ENCODE measurements at places on chromosomes 12 and 14.

DNA sequence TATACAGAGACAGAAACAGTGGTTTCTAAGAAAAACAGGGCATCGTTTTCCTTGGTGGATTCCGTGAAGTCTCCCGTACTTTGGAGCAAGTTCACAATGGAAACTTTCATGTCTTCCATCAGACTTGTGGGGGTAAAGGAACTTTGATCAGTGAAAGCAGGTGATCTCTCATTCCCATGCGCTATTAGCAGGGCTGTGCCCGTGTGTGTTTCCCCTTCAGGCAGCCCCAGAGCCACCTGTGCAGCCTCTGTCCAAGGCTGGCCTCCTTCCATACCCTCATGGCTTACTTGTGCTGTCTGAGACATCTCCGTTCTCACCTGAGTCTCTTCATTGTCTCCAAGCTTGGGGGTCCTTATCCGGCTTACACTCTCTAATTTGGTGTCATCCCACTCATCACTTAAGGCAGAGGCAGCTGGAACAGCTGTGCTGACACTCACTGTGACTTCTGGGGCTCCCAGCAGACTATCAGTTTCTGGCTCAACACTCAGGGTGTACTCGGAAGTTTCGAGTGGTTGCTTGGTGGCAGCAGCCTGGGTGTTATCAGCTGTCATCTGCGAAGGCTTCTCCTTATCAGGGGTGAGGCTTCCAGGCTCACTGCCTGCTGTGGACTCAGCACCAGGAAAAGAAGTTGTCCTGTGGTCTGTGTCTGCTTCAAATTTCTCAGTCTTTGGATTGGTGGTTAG lies 13.8 kb downstream of the ARMH4 start:
- DNase-seq: no peak

- DNase-seq: no peak
Observed at GRCh38 chr14:84090837-84091236, 1439.1 kb upstream of the FLRT2 start.

DNA sequence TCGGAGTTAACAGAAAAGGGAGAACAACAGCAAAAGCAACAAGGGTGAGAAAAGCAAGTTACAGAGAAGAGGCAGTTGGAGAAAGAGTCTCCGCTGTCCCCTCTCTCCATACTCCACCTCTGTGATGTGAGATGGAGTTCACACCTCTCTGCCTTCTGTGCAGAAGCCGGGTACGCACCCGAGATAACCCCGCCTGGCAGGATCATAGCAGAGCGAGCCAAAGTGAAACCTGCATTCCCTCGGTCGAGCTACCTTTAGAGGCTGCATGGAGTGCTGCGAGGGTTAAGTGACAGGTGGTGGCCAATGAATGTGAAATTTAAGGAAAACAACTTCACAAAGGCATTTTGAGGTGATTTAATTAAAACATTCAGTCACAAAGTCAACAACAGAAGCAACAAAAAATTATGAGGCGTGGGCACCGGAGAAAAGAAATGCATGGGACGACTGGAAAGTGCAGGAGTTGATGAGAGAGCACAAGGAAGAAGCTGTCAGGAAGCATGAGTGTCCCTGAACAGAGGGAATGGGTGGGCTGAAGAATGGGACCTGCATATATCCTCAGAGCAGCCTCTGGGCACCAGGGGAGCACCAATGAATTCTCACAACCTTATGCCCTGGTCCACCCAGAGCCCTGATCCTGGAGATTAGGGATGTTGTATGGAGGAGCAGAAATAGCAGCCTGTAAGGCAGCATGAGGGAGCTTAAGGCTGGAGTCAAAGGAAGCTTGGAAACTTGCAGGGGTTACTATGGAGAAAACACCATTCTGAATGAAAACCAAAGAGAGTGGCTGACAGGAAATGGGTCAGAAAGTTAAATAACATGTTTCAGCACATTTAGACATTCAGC lies 208.3 kb downstream of the EMP1 start:
- no peak for DNase-seq

GRCh38 chr12:27012239-27012981 lies 1.8 kb downstream of the TM7SF3 start:
- no peak for DNase-seq

- no peak for DNase-seq
Observed at GRCh38 chr14:32075672-32076277, 1.3 kb upstream of the ARHGAP5 start.

GRCh38 chr14:44339231-44339630 lies 167.9 kb downstream of the FSCB start:
- DNase-seq: no peak

GRCh38 chr12:25364529-25365339 lies 114.0 kb upstream of the KRAS start:
- no peak for DNase-seq

- DNase-seq: no peak
Observed at GRCh38 chr14:55426891-55427290, 13.5 kb downstream of the TBPL2 start.

DNA sequence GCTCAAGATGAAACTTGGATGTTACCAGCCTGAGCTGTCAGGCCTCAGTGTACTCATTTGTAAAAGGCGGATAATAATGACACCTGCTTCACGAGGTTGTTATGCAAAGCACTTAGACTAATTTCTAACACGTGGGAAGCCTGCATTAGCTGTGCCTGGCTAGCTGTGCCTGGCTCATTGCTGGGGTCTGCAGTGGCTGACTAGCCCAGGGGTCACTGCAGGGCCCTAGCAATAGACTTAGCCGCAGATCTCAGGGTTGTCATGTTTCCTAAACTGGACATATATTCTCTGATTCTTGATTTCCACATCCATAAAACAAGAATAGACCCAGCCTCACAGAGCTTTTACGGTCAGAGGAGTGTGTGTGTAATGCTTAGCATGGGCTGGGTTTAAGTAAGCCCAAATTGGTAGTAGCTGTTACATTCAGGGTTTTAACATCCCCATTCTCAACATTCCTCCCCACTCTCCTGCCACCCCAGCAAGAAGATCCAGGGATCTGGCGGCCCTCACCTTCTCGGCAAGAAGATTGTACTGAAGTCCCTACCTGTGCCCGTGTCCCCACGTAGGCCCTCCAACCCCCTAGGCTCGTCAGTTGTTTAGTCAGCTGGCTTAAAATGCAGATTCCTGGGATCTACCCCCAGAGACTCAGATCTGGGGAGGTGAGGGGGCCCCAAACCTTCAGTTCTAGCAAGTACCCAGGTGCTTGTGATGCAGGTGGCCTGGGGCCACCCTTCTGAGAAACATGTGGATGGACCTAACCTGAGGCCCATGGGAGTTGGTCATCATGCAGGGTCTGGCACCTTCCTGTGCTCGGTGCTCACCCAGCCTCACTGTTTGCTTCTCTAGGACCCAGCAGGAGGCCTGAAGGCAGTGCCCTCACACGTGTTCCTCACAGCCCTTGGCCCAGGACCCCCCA lies 8.6 kb downstream of the NR4A1 start:
- DNase-seq: no peak

GRCh38 chr12:52602552-52602951 lies 1.3 kb upstream of the KRT72 start:
- no peak for DNase-seq
